ENCODE measurements at places on chromosomes 3 and 15.

- DNase-seq = no peak
Observed at GRCh38 chr3:110995461-110996231, 76.0 kb upstream of the NECTIN3 start.

DNA sequence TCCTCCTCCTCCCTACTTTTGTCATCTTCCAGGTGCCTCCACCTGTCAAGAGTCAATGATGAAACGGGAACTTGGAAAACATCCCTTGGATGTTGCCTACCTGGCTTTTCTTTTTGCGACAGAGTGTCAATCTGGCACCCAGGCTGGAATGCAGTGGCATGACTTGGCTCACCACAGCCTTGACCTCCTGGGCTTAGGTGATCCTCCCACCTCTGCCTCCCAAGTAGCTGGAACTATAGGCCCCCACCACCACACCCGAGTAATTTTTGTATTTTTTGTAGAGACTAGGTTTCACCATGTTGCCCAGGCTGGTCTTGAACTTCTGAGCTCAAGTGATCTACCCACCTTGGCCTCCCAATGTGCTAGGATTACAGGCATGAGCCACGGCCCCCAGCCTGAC is 42.8 kb downstream of the GPR160 start:
- no peak for DNase-seq

DNA sequence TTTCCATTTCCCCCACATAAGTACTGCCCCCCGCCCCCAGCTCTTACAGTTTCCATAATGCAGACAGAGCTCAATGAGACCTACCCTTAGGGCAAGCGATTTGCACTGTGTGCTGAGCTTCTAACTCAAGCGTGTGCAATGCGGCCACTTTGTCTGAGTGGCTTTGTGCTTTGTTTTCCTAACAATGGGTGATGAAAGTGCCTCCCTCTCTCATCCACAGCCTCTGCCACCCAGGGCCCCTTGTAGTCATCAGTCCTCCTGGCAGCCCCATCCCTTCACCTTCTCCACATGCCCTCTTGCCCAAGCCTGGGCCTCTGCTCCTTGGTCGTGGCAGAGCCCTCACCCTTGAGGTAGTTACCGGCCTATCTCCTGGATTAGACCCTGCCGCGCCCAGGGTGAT is 17.2 kb downstream of the DAPK2 start:
- no peak for DNase-seq

DNA sequence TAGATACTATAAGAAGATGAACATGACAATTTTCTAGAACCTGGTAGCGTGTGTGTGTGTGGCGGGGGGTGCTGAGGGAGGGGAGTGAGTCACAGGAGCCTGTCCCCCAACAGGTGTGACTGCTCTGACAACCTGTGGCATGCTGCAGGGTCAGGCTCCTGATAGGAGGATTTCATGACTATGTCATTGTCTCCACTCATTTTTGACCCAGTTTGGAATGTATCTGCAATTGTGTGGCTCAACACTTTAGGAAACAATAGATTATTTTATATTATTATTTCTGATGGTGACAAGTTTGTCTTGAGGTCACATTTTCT is 9.3 kb upstream of the VILL start:
- no peak for DNase-seq

GRCh38 chr15:63234451-63234870 is 42.9 kb upstream of the APH1B start:
- DNase-seq = no peak

GRCh38 chr3:88114878-88115549 is 34.7 kb upstream of the C3orf38 start:
- DNase-seq = no peak

DNA sequence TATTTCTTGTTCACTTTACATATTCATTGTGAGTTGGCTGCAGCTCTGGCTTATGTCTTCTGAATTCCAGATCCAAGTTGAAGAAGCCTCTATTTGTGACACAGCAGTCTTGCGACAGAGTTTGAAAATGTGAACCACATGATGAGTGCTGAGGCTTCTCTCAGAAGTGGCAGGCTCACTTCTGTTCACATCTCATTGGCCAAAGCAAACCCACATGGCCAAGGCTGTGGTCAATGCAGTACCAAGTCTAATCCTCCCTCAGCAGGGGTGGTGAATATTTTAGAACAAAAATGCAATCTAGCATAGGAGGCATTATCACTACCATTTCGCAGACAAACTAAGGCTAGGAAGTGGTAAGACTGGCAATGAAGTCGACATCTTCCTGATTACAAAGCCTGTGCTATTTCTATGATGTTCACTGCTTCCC is 45.2 kb downstream of the CDCP1 start:
- no peak for DNase-seq

- DNase-seq = no peak
Observed at GRCh38 chr3:111193472-111193871, 121.9 kb downstream of the NECTIN3 start.

- no peak for DNase-seq
Observed at GRCh38 chr3:30154853-30155252, 451.5 kb upstream of the TGFBR2 start.
